ENCODE measurements at places on chromosomes 2 and 18. TPM values are rescaled to one million over a fixed set of nuclear protein-coding genes. Genes with fewer than 3 reads are reported as not detected.

GAREM2 gene
- 2.4 TPM for total RNA-seq

GORASP2 gene
- 76.1 TPM for total RNA-seq

LIPG gene
- total RNA-seq = 0.32 TPM

CTAGE1 gene
- not detected for total RNA-seq

RGPD3 gene
- 0.18 TPM for total RNA-seq

RESP18 gene
- total RNA-seq = not detected

LPIN1 gene
- 43.8 TPM for total RNA-seq

NT5C1B gene
- not detected for total RNA-seq

GKN2 gene
- not detected for total RNA-seq

DNA sequence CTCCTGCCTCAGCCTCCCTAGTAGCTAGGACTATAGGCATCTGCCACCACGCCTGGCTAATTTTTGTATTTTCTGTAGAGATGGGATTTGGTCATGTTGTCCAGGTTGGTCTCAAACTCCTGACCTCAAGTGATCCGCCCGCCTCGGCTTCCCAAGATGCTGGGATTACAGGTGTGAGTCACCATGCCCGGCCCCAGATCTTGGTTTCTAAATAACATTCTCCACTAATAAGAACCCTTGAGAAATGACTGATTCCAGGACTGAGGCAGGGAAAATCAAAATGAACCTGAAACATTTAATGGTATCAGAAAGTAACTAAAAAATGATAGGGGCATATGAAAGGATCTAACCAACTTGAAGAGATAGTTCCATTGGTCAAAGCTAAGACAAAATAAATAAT lies 34.0 kb downstream of the BMPR2 start:
- no peaks in the 10 kb centered on the region for H3K36me3 ChIP-seq
- H3K27me3 ChIP-seq = no peaks in the 10 kb centered on the region
- DNase-seq = no peak
- H3K27ac ChIP-seq = no peak overlapping the region
- H3K4me3 ChIP-seq = no peak overlapping the region

- no peaks in the 10 kb centered on the region for H3K36me3 ChIP-seq
- H3K27me3 ChIP-seq = no peaks in the 10 kb centered on the region
- DNase-seq = no peak
- H3K4me1 ChIP-seq = no peaks in the 10 kb centered on the region
These were observed 612.3 kb upstream of the FANCL start for GRCh38 chr2:58853420-58853819.

DNA sequence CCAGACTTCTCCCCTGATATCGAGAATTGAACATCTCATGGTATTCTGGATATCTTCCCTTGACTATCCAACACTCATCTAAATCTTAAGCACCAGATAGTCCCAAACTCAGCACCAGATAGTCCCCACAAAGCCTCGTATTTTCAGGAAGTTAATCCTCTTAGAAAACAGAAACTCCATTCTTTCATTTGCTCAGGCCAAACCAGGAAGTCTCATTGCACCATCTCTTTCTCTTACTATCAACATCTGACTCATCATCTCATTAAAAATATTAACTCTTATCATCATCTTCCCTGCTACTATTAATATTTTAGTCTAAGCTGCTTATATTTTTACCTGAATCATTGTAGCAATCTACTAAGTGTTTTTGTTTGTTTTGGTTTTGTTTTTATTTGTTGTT lies 286.4 kb downstream of the GALNT13 start:
- H3K4me1 ChIP-seq = no peaks in the 10 kb centered on the region
- H3K27ac ChIP-seq = no peak overlapping the region

GRCh38 chr2:57893347-57893746 lies 153.3 kb upstream of the VRK2 start:
- H3K4me1 ChIP-seq = no peaks in the 10 kb centered on the region
- no peak overlapping the region for H3K4me3 ChIP-seq
- DNase-seq = no peak
- H3K36me3 ChIP-seq = no peaks in the 10 kb centered on the region
- H3K27me3 ChIP-seq = no peaks in the 10 kb centered on the region

GRCh38 chr2:94870440-94871225 lies 597 bp upstream of the TEKT4 start:
- no peak overlapping the region for H3K27ac ChIP-seq
- DNase-seq = no peak
- no peaks in the 10 kb centered on the region for H3K36me3 ChIP-seq

GRCh38 chr2:221997100-221997499 lies 301.7 kb downstream of the PAX3 start:
- no peak overlapping the region for H3K27ac ChIP-seq
- H3K4me3 ChIP-seq = no peak overlapping the region
- DNase-seq = no peak
- H3K27me3 ChIP-seq = no peaks in the 10 kb centered on the region

- H3K4me1 ChIP-seq = peaks cover 27% of the 10 kb centered on the region
- H3K27ac ChIP-seq = no peak overlapping the region
- no peaks in the 10 kb centered on the region for H3K27me3 ChIP-seq
- H3K4me3 ChIP-seq = no peak overlapping the region
- DNase-seq = no peak
These were observed 26.2 kb downstream of the ATAD2B start for GRCh38 chr2:23900541-23901322.

GRCh38 chr2:241316825-241317224 lies 1.1 kb downstream of the SEPTIN2 start:
- no peak for DNase-seq
- H3K27me3 ChIP-seq = no peaks in the 10 kb centered on the region
- H3K36me3 ChIP-seq = no peaks in the 10 kb centered on the region

- H3K27me3 ChIP-seq = no peaks in the 10 kb centered on the region
- no peak overlapping the region for H3K4me3 ChIP-seq
These were observed 100.7 kb upstream of the CCDC195 start for GRCh38 chr2:224816816-224817215.

- no peak overlapping the region for H3K4me3 ChIP-seq
- H3K27ac ChIP-seq = no peak overlapping the region
- no peaks in the 10 kb centered on the region for H3K27me3 ChIP-seq
- H3K36me3 ChIP-seq = no peaks in the 10 kb centered on the region
These were observed 35.6 kb downstream of the USP34 start for GRCh38 chr2:61435291-61435690.

GRCh38 chr18:79580498-79581171 lies 99.0 kb upstream of the CTDP1 start:
- no peaks in the 10 kb centered on the region for H3K36me3 ChIP-seq
- H3K4me1 ChIP-seq = peaks cover 24% of the 10 kb centered on the region
- H3K27ac ChIP-seq = no peak overlapping the region
- no peaks in the 10 kb centered on the region for H3K27me3 ChIP-seq
- H3K4me3 ChIP-seq = no peak overlapping the region

- no peak for DNase-seq
- no peak overlapping the region for H3K27ac ChIP-seq
- no peaks in the 10 kb centered on the region for H3K27me3 ChIP-seq
- H3K4me1 ChIP-seq = no peaks in the 10 kb centered on the region
These were observed 17.1 kb upstream of the SNED1 start for GRCh38 chr2:240981280-240981679.

DNA sequence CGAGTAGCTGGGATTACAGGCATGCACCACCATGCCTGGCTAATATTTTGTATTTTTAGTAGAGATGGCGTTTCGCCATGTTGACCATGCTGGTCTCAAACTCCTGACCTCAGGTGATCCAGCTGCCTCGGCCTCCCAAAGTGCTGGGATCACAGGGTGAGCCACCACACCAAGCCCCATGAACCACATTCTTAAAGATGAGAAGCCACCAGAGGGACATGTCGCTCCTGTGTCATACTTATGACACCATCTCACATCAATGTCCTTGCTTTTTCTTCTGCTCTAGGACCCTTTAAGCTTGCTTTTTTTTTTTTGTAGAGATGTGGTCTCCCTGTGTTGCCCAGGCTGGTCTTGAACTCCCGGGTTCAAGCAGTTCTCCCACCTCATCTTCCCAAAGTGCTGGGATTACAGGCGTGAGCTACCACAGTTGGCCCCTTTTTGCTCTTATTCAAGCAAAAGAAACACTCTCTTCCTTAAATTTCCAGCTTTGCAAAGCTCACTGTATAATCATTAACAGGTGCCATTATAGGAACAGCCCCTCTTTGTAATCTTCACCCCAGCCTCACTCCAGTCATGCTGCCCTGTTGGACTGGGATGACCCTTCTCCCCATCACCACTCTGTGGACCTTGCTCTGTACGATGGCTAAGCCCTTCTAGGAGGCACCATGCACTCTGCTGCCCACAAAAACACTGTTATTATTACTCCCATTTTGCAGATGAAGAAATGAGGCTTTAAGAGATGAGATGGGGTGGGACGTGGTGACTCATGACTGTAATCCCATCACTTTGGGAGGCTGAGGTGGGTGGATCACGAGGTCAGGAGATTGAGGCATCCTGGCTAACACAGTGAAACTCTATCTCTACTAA lies 10.8 kb upstream of the KCNG3 start:
- no peaks in the 10 kb centered on the region for H3K27me3 ChIP-seq
- no peak overlapping the region for H3K27ac ChIP-seq
- no peak overlapping the region for H3K4me3 ChIP-seq

DNA sequence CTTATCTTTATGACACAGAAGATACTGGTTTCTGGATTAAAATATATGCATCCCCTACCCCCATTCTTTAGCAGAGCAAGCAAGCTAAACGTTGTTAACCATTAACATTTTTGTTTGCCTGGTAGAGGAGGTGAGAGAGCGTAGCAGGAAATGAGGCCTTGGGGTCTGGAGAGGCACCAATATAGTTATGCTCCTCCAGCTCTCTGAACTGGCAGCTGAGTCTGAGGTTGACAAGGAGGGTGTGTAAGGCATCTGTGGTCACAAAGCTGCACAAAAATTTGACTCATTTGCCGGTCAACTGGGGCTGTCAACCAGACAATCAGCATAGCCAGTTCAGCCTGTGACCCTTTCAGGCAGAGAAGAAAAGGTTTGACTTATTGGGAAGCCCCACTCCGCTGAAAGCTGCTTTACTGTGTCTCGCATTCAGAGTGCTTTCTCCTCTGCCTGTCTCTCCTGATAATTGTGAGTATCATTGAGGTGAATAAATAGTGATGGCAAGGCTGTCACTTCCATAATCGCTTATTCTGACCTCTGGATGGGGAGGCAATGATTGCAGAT lies 647.5 kb upstream of the SETBP1 start:
- H3K4me1 ChIP-seq = no peaks in the 10 kb centered on the region
- DNase-seq = no peak
- H3K4me3 ChIP-seq = no peak overlapping the region
- no peaks in the 10 kb centered on the region for H3K36me3 ChIP-seq
- no peak overlapping the region for H3K27ac ChIP-seq
- H3K27me3 ChIP-seq = no peaks in the 10 kb centered on the region

DNA sequence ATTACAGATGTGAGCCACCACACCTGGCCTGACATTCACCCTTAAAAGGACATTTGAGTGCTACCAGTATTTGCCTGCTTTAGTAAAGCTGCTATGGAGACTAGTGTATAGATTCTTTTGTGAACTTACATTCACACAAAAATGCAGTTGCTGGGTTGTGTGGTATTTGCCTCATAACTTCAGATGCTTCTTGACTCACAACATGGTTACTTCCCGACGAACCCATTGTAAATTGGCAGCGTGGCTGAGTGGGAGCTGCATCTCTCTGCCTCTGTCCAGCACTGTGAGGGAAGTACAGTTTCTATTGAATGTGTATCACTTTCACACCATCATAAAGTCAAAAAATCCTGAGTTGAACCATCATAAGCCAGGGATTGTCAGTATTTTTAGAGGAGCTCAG lies 56.9 kb downstream of the RRM2 start:
- no peak for DNase-seq
- H3K4me1 ChIP-seq = no peaks in the 10 kb centered on the region
- H3K27ac ChIP-seq = no peak overlapping the region

DNA sequence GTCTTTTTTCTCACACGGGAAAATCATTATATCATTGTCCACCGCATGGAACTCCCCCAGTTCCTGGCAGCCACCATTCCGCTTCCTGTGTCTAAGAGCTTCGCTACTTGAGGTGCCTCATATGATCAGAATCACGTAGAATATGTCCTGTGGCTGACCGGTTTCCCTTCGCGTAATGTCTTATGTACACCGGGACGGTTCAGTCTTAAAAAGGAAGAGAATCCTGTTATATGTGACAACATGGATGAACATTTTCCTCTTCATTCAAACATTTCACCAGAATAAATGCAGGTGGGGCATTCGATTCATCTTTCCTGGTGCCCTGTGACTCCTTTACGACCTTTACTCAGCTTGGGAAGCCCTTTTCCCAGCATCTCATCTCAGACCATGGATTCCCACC lies 131.7 kb upstream of the TWIST2 start:
- no peak for DNase-seq
- H3K27me3 ChIP-seq = no peaks in the 10 kb centered on the region
- H3K4me3 ChIP-seq = no peak overlapping the region
- no peaks in the 10 kb centered on the region for H3K36me3 ChIP-seq

GRCh38 chr2:67476809-67477790 lies 80.0 kb downstream of the ETAA1 start:
- H3K27ac ChIP-seq = no peak overlapping the region
- no peaks in the 10 kb centered on the region for H3K27me3 ChIP-seq
- no peaks in the 10 kb centered on the region for H3K36me3 ChIP-seq
- H3K4me1 ChIP-seq = no peaks in the 10 kb centered on the region

DNA sequence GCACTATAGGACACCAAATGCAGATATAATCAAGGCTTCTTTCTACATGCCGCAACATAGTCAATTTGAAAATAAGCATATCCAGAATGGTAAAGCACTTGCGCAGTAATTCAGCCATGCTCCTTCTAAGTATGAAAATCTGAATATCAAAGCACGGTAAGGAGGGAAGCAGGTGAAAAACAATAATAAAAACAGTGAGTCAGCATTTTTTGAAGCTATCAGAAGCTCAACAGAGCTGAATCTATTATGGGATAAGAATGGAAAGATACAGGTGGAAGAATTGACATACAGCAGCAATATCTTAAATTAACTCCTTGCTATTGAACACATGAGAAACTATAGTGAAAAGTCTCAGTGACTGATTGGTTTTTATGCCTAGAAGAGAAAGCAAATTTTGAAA lies 266.3 kb downstream of the NRXN1 start:
- H3K4me3 ChIP-seq = no peak overlapping the region
- no peak for DNase-seq
- H3K27me3 ChIP-seq = no peaks in the 10 kb centered on the region

- H3K27ac ChIP-seq = no peak overlapping the region
- H3K4me3 ChIP-seq = no peak overlapping the region
- no peaks in the 10 kb centered on the region for H3K4me1 ChIP-seq
- H3K27me3 ChIP-seq = no peaks in the 10 kb centered on the region
These were observed 179.2 kb downstream of the MEMO1 start for GRCh38 chr2:31831585-31831984.

- H3K27me3 ChIP-seq = no peaks in the 10 kb centered on the region
- peak overlapping the region; percentile 79 for H3K27ac ChIP-seq
- H3K4me3 ChIP-seq = no peak overlapping the region
- no peaks in the 10 kb centered on the region for H3K4me1 ChIP-seq
These were observed 542.8 kb upstream of the ID2 start for GRCh38 chr2:8138923-8139667.

DNA sequence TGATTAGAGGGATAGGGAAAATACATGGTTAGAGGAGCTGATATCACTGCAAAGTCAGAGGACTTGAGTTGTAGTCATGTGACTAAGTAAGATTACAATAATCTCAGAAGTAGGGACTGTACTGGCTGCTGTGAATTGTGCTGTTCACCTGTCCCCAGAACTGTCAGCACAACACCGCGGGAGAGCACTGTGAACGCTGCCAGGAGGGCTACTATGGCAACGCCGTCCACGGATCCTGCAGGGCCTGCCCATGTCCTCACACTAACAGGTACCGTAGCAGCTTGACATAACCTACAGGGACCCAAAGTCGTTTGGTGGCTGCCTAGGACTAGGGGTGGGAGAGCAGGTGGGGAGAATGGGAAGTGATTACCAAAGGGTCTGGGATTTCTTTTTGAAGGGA lies 132.8 kb upstream of the TTC39C start:
- peaks cover 3% of the 10 kb centered on the region for H3K4me1 ChIP-seq
- H3K4me3 ChIP-seq = no peak overlapping the region
- no peak for DNase-seq
- H3K27me3 ChIP-seq = no peaks in the 10 kb centered on the region

GRCh38 chr18:59155153-59155552 lies 15.5 kb downstream of the SEC11C start:
- H3K4me3 ChIP-seq = no peak overlapping the region

Measured in heart left ventricle (tissue), 16 donors.